Fibroblast of skin of right biceps (primary cell): ENCODE measurements at places on chromosomes 3 and 15.

DNA sequence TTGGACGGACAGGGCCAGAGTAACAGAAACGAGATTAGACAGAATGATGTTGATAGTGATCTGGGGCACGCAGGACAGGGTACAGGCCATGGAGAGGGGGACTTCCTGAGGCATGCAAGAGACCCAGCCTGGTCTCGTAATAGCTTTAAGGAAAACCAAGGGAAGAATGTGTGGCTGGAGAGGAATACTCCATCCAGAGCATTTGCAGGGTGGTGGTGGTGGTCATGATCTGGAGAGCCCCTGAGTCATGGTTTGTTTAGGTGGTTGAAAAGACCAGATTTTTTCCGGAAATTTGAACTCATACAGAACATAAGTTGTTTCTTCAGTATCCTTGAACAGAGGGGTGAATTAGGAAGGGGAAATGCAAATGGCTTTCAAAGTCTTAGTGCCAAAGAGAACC, 138.5 kb downstream of the DUT start:
- no peak for DNase-seq

DNA sequence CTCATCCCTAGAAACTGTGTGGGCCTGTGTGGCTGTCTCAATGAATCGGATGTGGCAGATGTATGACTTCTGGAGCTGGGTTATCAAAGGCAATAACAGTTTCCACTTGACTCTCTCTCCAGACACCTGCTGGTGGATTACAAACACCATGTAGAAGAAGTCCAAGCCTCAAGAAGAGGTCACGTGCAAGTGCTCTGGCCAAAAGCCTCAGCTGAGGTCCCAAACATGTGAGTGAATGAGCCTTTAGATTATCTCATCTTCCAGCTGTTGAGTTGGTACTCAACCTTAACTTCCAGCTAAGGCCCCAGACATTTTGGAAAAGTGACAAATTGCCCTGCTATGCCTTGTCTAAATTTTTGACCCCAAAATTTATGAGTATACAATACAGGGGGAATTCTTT, 42.7 kb upstream of the IL12A start:
- no peak for DNase-seq

DNA sequence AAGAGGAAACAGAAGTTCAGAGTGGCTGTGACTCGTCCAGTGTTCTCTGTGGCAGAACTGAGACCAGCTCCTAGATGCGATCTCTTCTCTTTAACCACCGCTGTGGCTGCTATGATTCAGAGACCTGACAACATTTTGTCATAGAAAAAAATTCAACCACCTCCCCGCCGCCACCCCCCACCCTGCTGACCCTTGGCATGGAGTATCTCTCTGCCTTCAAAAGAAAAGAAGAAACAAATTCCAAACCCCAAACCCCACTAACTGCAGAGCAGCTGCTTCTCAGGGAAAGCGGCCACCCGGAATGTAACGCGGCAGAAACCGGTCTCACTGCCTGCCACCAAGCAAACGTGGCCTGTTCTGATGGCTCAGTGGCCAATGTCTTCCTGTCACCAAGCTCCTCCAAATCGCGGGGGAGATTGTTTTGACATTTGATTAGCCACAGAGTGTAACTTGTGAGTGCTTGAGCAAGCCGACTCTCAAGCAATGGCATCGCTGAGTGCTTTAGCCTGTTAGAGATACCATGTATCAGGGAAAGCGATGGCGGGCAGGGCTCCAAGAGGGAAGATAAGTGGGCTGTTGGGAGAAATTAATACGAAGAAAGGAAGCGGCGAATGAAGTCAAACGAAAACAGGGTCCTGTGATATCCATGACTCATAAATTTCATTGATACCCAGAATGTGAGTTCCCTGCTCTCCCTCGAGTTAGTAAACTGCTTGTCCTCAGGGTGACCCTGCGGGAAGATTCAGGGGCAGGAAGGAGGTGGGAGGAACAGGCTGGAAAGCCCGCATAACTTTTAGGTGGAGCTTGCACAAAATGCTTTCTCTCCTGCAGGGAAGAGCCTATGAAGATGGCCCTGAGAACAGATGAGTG, 44.8 kb upstream of the TLE3 start:
- peak; percentile 86 for DNase-seq

DNA sequence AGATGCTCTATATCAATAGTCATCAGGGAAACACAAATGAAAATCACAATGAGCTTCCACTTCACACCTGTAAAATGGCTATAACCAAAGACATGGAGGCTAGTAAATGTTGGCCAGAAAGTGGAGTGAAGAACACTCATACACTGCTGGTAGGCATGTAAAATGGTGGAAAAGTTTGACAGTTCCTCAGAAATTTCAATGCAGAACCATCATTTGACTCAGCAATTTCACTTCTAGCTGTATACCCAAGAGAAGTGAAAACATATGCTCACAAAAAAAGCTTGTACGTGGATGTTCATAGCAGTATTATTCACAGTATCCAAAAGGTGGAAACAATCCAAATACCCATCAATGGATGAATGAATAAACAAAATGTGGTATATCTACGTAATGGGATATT, 19.2 kb upstream of the TOP2B start:
- no peak for DNase-seq

DNA sequence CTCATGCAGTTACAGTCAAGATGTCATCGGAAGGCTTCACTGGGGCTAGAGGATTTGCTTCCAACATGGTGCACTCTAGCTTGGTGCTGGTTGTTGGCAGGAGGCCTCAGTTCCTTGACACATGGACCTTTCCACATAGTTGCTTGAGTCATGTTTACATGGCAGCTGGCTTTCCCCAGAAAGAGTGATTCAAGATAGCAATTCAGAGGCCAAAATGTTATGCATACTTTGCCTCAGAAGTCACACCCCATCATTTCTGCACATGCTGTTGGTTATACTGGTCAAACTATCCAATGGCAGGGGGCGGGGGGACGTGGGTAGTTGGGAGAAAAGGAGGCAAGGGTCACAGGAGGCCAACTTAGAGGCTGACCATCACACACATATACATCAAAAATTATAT, 58.7 kb downstream of the FOXB1 start:
- no peak for DNase-seq

DNA sequence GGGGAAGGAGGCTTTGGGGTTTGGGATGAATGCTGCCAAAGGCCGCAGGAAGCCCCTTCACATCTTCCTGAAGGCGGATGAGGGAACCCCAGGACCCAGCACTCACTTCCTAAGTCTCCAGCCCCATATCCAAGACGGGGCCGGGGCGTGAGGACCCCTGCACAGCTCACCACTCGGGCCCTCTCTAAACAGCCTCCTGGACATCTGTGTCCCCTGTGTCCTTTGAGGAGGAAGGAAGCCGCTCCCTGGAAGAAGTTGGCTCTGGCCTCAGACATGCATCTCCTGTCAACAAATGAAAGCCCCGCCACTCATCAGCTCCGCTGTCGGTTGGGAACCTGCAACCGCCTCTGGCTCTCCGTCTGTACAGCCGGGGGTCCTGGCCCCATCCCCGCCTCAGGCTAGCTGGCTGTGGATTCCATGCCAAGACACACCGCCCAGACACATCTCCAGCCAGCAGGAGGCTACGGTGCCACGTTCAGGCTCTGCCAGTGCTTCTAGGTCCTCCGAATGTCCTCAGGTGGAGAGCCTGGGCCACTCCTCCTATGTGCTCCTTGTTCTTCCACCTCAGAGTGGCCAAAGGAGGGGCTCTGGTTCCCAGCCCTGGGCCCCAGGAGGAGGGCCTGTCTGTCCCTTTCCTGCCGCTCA, 140.0 kb upstream of the MEF2A start:
- DNase-seq: no peak

DNA sequence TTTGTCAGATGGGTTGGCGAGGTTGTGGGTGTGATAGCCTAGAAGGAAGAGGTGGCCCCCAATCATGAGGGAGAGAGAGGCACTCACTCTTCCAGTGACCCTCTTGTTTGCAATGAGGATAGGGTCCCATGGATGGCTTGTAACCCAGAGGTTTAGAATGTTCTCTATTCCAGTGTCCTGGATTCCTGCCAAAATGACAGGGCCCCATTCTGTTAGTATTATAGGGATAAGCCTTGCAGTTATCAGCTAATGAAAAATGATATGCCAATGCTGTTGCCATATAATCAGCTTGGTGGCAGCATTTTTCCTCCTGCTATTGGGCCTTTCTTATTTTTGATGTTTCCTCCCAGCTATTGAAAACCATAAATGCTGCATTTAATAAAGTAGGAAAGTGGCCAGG, 23.3 kb upstream of the SENP7 start:
- DNase-seq: no peak

DNA sequence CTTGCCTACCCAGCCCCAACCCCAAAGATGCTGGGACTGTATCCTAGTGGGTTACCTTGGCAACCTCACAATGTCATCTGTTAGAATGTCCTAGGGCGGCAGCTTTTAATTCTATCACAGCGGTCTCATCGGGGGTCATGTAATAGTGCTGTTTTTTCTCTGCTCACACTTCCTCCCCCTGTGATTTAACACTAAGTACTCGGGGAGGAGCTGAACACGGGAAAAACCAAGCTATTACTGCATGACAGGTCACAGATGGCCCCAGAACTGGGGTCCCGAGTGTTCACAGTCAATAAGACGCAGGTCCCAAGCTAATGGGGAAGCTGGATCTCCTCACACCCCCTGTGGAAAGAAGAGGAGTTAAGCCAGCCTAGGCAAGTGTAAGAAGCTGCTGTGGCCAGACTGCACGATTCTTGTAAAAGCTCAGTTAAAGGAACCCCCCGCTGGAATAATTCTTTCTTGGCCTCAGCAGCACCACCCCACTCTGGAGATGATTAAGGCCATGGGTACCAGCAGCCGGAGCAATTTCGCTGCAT, 2.5 kb upstream of the RFTN1 start:
- DNase-seq: no peak

DNA sequence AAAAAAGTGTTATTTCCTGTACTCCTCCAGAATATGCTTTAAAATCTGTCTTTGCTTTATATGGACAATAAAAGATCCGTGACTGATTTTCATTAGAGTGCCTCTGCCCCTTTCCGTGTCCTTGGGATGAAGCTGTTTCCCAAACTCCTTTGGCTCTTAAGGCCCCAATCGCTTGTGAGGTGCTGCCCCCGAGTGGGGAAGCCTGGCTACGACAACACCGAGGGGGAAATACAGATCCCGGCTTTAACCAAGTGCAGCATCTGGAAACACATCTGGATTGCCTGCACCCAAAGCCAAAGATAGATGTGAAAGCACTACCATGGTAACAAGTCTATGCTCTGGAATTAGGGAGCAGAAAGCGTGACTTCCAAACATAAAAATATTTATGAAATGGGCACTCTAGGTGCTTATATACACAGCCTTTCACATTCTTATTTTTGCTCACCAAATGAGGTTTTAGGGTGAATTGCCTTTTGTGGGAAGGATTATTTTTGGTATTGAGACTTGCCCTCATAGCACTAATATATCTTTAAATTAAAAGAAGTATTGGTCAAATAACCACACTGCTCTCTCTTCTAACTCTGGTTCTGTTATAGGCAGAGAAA, 40.6 kb upstream of the ADCY5 start:
- peak; percentile 50 for DNase-seq

DNA sequence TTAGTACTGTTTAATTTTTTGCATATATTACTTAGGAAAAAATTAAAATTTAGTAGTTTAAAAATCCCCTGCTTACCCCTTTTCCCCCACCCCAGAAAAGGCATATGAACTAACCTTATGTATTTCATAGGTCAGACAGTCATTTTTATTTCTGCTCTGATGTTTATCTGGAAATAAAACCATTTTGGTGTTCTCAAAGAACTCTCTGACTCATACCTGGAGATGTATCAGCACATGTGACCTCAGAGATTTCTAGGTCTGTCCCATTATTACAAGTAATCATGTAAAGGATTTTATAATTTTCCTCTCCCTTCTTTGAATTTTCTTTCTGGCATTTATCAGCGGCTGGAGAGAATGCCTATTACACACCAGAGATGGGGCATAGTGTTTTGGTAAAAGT, 14.1 kb upstream of the CCR8 start:
- DNase-seq: no peak

- no peak for DNase-seq
Measured at GRCh38 chr15:37638691-37639090, 295.7 kb upstream of the TMCO5A start.

DNA sequence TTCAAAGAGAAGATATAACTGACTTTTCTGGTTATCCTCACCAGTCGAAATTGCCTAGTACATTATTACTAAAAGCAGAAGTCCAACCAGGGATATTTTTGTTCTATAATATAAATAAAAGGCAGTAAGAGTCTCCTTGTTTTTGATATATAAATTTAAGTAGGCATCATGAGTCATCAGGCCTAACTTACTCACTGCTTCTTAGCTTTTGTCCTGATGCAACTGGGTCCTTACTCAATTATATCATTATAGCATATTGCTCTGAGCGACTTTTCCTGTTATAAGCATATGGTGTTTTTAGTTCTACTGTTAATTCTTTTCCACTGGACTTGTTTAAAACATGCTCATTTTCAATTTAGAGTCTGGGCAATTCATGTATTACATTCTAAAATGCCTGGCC, 910.1 kb downstream of the MCTP2 start:
- peak; percentile 55 for DNase-seq

GRCh38 chr15:99842071-99842470, 108.8 kb upstream of the LYSMD4 start:
- DNase-seq: no peak

GRCh38 chr15:44711743-44712345, 527 bp downstream of the B2M start:
- peak; percentile 51 for DNase-seq

- DNase-seq: no peak
Measured at GRCh38 chr15:97998307-97999071, 38.0 kb downstream of the ARRDC4 start.

DNA sequence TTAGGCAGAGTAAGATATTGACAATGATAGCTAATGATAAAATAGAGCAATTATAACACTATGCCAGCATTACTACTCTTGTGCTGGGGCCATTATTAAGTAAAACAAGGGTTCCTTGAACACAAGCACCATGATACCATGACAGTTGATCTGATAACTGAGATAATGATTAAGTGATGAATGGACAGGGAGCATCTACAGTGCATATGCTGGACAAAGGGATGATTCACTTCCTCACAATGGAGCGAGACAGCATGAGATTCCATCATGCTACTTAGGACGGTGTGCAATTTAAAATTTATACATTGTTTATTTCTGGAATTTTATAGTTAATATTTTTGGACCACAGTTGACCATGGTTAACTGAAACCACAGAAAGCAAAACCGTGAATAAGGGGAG, 156.6 kb downstream of the FHIT start:
- no peak for DNase-seq

- peak; percentile 14 for DNase-seq
Measured at GRCh38 chr3:114179575-114179974, 723 bp upstream of the DRD3 start.

GRCh38 chr3:94184781-94185180, 121.9 kb downstream of the NSUN3 start:
- DNase-seq: peak; percentile 67

GRCh38 chr3:120684896-120685295, 2.9 kb upstream of the HGD start:
- no peak for DNase-seq

GRCh38 chr3:81308306-81308705, 453.1 kb downstream of the GBE1 start:
- peak; percentile 82 for DNase-seq

DNA sequence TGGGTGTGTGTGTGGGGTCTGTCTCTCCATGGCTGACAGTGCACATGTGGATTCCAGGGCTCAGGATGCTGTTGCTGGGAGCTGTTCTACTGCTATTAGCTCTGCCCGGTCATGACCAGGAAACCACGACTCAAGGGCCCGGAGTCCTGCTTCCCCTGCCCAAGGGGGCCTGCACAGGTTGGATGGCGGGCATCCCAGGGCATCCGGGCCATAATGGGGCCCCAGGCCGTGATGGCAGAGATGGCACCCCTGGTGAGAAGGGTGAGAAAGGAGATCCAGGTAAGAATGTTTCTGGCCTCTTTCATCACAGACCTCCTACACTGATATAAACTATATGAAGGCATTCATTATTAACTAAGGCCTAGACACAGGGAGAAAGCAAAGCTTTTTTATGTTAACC, 10.5 kb downstream of the ADIPOQ start:
- no peak for DNase-seq
